Lower leg skin (tissue), 4 donors: ENCODE measurements at places on chromosomes 4 and X.

GRCh38 chr4:126004941-126005340, 690.2 kb downstream of the FAT4 start:
- no peak for DNase-seq

DNA sequence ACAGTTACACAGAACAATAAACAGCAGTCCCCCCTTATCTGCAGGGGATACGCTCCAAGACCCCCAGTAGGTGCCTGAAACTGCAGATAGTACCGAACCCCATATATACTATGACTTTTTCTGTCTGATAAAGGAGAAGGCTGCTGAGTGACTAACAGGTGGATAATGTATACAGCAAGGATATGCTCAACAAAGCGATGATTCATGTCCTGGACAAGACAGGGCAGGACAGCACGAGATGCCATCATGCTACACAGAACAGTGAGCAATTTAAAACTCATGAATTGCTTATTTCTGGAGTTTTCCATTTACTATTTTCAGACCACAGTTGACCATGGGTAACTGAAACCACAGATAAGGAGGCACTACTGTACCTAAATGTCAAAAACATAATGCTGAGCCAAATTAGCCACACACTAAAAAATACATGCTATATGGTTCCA, 76.1 kb downstream of the MANBA start:
- no peak for DNase-seq

DNA sequence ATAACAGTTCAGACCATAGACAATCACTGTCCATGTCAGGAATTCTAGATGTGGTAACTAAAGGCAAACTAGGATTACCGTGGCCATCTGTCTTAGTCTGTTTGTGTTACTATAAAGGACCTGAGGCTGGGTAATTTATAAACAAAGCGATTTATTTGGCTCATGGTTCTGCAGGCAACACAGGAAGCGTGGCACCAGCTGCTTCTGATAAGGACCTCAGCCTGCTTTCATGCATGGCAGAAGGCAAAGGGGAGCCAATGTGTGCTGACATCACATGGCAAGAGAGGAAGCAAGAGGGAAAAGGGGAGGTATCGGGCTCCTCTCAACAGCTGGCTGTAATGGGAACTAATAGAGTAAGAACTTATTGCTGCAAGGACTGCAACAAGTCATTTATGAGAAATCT, 376.7 kb downstream of the GPM6A start:
- no peak for DNase-seq

DNA sequence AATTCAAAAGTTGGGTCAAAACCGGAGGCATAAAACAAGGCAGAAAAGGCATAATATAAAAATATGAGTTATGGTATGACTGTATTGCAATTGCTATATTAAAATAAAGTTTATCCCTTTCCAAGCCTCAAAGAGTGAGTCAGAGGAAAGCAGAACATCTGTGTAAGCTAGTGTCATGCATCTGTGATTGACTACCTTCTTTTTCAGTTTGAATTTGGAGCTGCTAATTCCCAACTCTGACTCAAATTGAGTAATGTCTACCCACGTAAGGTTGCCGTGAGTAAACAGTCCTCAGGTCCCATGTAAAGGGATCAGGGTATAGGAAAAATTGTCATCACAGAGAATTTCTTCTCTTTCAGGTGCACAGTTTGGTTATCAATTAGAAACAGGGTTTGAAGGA, 6.5 kb upstream of the SLITRK4 start:
- DNase-seq: no peak

GRCh38 chrX:56314334-56314733, 82.2 kb downstream of the KLF8 start:
- DNase-seq: no peak

- no peak for DNase-seq
Observed at GRCh38 chr4:38092701-38093100, 132.5 kb downstream of the PTTG2 start.

DNA sequence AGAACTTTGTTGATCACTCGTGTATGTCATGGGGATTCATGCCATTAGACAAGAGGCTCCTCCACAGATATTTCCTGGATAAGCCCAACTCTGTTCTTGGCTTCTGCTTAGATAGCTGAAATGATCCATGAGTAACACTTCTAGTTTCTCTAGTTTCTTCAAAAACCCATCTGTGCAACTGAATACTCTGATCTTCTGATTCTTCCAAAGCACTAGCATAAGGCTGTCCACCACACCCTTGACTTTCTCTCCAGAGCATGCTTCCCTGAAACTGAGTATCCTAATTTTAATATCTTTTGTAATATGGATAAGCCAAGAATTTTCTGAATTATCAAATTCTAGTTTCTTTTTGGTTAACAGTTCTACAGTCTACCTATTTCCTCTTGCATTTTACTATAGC, 118.6 kb upstream of the TAPT1 start:
- DNase-seq: no peak

- DNase-seq: no peak
Observed at GRCh38 chr4:183716302-183716701, 57.2 kb downstream of the TRAPPC11 start.

DNA sequence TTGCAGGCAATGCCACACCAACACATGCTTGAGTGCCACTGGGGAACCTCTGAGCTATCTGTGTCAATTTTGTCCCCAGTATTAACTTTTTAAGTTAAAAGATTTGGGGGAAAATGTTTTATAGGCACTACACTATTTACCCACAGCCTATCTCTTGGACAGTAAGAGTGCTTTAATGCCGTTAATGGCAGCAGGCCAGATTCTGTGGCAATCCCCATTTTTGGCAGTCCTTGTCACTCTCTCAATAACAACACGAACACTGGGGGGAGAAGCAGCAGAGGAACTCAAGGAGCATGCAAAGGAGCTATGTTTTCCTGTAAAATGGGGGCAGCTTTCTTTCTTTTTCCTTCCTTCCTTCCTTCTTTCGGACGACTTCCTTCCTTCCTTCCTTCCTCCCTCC, 168.6 kb downstream of the NSUN7 start:
- peak; percentile 83 for DNase-seq

- no peak for DNase-seq
Observed at GRCh38 chr4:81786063-81786763, 314.5 kb upstream of the RASGEF1B start.
